NB4 (cell line): ENCODE measurements at places on chromosomes 16 and 17.

GRCh38 chr17:44878627-44879221, 20.5 kb downstream of the EFTUD2 start:
- DNase-seq = peak; percentile 46

GRCh38 chr16:24975428-24975889, 39.7 kb downstream of the ARHGAP17 start:
- DNase-seq = peak; percentile 36

- DNase-seq = peak; percentile 28
These were observed 580 bp downstream of the TANC2 start for GRCh38 chr17:62966426-62967204.

DNA sequence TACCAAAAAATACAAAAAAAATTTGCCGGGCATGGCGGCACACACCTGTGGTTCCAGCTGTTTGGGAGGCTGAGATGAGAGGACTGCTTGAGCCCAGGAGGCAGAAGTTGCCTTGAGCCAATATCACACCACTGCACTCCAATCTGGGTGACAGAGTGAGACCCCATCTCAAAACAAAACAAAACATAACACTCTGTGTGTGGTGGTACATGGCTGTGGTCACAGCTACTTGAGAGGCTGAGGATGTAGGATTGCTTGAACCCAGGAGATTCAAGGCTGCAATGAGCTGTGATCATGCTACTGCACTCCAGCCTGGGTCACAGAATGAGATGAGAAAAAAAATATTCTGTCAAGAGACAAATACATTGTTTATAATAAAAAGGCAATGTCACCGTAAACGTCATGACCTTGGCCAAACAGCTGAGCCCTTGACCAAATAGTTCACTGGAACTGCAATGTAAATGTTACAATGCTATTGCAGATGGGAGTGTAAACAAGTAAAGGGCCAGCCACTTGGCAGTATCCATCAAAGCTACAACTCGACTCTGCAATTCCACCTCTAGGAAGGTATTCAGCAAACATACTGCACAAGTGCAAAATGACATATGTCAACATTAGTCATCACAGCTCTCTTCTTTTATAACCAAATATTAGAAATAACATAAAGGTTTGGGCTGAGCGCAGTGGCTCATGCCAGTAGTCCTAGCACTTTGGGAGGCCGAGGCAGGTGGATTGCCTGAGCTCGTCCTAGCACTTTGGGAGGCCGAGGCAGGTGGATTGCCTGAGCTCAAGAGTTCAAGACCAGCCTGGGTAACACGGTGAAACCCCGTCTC, 16.9 kb downstream of the EARS2 start:
- DNase-seq = no peak

- peak; percentile 40 for DNase-seq
These were observed at the start of gene LHX1 for GRCh38 chr17:36937001-36937958. Gene LHX1, plus strand, starts transcription at chr17:36937475. Its CDS starts 723 bp downstream, at chr17:36938198.

GRCh38 chr17:48816438-48816773, 623 bp downstream of the TTLL6 start:
- DNase-seq = no peak

GRCh38 chr17:55710410-55710809, 12.3 kb downstream of the TMEM100 start:
- peak; percentile 47 for DNase-seq

- DNase-seq = no peak
These were observed 25.0 kb downstream of the GABARAPL2 start for GRCh38 chr16:75590920-75591843.

DNA sequence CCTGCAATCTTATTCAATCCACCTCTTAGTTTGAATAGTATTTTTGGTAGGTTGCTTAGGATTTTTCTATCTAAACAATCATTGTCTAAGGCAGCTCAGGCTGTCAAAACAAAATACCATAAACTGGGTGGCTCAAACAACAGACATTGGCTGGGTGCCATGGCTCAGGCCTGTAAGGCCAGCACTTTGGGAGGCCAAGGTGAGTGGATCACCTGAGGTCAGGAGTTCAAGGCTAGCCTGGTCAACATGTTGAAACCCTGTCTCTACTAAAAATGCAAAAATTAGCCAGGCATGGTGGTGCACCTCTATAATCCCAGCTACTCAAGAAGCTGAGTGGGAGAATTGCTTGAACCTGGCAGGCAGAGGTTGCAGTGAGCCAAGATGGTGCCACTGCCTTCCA, 126.7 kb downstream of the CYLD start:
- no peak for DNase-seq
